ENCODE measurements at places on chromosomes 1 and 21.

DNA sequence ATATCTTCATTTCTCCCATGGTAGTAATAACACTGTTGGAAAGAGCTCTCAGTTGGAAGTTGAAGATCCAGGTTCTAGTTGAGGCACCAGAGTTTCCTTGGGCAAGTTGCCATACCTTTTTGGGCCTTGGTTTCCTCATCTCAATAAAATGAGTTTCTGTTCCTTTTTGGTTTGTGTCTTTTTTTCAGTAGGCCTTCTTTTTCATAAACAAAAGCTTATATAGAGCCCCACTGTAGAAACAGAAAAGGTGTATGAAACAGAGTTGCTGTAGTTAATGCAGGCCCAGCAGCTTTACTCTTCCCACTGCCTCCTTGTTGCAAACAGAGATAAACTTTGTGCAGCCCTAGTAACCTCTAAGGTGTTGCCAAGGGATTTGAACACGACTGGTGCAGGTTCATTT, 41.7 kb downstream of the WNT4 start:
- DNase-seq = no peak

DNA sequence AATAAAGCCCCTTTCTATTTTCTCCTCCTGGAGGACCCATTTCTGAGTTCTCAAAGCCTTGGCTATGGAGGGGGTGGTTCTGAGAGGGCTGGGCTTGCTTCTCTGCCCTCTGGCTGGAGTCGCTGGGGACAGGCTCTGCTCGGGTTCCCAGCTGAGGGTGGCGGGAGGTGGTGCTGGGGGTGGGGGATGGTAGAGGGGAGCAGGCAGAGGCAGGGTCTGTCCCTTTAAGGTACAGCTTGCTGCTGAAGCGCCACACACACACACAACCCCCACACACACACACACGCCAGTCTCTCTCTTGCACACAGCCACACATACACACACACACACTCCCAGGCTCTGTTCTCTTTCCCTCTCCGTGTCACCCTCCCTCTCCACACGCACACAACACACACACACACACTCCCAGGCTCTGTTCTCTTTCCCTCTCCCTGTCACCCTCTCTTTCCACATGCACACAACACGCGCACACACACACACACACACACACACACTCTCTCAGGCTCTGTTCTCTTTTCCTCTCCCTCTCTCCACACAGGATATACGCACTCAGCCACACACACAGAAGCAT, 69.8 kb upstream of the SSBP3 start:
- no peak for DNase-seq

DNA sequence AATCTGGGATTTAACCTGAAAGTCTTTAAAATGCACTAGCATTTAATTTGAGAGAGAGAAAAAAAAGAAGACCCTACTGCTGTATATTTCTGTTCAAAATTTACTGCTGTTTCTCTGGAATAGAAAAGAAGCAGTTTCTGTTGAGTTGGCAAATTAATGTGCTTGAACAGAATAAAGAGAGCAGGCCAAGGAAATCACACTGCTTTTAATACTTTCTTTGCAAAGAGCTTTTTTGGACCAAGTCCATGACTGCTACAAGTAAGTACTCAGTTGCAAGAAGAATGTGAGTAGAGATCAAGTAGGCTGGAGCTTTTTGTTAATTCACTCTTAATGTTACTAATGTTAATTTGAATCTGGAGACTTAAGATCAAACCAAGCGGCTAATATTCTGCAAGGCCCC, 336.2 kb upstream of the SGIP1 start:
- DNase-seq = no peak

- DNase-seq = no peak
Measured at GRCh38 chr21:43603233-43603626, 56.1 kb downstream of the HSF2BP start.
